ENCODE measurements at places on chromosomes 2 and 18.

GRCh38 chr2:56199492-56199891 is 15.7 kb downstream of the CCDC85A start:
- peak; percentile 74 for DNase-seq

DNA sequence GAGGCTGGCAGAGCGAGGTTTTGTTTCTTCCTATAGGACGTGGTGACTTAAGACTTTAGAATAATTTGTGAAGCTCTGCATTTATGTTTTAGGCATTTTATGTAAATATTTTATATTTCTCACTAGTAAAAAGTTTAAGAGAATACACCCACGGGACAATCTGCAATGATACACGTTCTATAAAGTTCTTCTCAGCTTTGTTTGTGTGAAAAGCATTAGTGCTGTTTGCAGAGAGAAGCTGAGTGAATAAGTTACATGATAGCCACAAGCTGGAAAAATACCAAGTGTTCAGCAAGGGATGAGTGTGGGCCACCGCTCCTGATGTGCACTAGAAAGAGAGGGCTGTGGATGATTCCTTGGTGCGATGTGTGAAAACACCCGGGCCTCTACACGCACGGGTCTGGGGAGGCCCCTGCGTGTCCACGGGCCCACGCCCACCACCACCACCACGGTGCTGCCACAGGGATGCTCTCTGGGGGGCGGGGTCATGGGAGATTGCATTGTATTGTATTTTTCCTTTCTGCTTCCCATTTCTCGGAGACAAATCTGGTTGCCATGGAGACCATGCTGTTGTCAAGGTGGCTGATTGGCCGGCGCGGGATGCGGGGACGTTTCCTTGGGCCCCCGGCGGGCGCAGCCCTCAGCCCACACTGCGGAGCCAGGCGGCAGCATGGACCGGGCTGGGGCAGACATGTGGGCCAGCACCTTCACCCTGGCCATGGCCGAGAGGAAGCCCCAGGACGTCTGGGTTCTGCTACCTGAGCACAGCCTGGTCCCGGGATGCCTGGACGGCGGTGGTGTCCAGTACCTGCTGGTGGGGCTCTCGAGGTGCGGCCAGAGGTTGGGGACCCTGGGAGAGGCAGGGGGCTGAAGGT is at the start of gene RTP5:
Gene RTP5 (plus strand): TSS at position 643 of the 875 bp plus-strand sequence. CDS start 28 bp downstream, at position 671.
- no peak for DNase-seq

- no peak for DNase-seq
These were observed 7.4 kb downstream of the IL1R2 start for GRCh38 chr2:101998896-101999789.

GRCh38 chr18:37536656-37537055 is 28.9 kb downstream of the CELF4 start:
- DNase-seq = no peak

GRCh38 chr2:66840321-66841002 is 405.5 kb downstream of the MEIS1 start:
- DNase-seq = peak; percentile 54

DNA sequence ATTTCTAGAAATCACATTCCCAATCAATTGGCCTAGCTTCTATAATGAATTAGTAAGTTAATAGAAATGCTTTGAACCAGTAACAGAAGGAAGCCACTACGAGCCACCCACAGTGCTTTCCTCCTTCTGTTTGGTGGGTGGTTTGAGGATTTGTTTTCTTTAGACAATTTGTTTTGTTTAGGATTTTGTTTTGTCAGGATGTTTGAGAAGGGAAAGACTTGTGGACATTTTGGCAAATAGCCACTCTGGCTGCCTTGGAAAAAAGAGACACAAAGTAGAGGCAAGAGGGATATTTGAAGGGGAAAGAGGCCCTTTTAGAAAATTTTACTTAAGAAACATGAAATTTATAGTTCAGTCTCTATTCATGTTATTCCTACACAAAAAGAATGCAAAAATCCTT is 47.7 kb downstream of the TANK start:
- no peak for DNase-seq

- no peak for DNase-seq
These were observed 380.4 kb upstream of the POU3F3 start for GRCh38 chr2:104473546-104473945.

GRCh38 chr18:12334366-12334808 is 26.3 kb downstream of the TUBB6 start:
- DNase-seq = no peak

- DNase-seq = no peak
These were observed 6.6 kb downstream of the NCOA1 start for GRCh38 chr2:24497685-24498084.

DNA sequence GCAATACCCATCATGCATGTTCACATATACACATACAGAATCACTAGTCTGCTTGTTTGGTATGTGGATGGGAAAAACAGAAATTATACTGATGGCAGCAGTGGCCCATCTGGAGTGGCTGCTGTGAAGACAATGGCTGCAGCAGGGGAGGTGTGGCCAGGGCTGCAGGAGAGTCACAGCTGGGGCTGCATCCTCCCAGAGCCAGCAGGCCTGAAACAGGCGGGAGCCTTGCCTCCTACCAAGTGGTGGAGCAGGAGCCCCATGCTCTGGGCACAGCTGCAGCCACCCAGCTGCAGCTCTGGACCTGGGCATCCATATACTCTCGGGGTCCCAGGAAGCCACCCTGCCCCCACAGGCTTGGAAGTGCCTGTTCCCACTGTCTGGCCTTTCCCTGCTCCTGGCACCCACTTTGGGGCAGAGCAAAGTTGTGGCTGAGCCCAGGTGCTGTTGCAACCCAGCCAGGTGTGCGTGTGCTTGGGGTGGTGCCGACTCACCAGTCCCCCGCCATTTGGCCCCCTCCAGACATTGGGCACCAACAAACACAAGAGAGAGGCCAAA is 136.6 kb downstream of the SPAG16 start:
- no peak for DNase-seq

DNA sequence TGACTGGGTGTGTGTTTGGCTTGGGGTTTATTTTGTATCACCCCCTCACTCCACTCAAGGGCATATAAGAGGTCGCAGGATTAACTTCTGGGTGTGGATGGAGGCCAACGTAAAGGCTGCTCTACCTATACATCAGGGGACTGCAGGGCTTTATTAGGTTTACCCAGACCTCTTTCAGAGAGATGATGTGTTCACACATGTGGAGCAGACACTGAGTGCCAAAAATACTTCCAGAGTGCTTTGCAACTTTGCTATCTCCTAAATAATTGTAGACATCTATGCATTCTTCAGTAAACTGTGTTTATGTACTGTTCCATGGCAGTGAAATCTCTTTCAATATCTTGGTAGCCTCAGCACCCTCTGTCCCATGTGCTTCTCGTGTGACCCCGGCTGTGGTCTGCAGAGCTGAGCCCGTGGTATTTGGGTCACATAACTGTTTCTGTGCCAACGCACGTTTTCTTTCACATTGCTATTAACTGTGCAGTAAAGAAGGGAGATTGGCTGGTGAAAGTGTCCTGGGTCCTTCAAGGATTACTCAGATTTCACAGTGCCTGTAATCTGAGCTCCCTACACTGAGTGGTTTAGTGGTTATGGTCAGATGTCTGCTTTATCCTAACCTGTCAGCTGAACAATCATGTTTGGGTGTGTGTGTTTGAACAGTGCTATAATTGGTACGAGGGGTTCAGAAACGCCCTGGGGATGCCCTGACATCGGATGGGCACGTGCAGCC is 208.1 kb downstream of the VAPA start:
- DNase-seq = peak; percentile 77

DNA sequence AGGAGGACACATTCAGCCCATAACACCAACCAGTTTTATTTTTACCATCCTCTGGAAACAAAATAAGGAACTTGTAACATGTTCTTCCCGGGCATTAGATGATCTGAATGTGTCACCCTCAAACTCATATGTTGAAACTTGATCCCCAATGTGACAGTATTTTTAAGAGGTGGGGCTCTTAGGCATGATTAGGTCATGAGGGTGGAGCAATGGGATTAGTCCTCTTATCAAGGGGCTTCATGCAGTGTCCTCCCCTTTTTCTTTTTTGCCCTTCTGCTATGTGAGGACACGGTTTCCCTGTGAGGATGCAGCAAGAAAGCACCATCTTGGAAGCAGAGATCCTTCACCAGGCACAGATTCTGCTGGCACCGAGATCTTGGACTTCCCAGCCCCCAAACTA is 401.5 kb upstream of the TRIB2 start:
- DNase-seq = no peak

GRCh38 chr2:37683241-37683640 is 11.8 kb upstream of the CDC42EP3 start:
- no peak for DNase-seq

DNA sequence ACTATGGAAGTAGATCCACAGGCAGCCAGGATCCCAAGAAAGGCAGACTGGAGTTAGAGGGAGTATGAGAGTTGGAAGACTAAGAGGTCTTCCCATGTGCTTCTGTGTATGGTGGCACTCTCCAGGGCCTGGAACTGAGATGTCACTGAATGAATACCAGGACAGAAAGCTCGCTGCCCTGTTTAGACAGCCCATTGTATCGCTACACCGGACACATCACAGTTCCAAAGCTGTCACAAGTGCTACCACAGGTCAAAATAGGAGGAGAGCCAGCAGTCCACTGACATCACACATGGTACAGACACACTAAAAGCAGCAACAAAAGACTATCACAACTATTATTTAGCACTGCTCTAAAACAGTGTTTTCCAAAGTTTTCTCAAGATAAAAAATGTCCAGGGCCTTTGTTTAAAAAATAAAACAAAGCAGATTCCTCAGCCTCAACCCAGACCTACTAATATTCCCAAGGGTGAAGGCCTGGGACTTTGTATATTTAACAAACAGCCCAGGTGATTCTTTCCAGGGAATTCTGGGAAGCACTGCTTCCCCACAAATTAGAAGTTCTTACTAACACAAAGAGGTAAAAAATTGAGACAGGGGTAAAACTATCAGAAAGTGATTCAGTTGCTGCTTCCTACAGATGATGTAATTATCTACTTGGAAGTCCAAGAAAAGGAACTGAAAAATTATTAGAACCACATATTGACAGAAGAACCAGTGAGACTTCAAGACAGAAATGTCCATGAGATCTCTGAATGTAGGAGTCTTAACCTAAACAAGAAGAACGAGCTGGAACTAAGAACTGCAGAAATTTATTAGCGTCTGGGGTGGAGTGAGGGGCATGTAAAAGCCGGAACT is 116.0 kb downstream of the DTNB start:
- no peak for DNase-seq

DNA sequence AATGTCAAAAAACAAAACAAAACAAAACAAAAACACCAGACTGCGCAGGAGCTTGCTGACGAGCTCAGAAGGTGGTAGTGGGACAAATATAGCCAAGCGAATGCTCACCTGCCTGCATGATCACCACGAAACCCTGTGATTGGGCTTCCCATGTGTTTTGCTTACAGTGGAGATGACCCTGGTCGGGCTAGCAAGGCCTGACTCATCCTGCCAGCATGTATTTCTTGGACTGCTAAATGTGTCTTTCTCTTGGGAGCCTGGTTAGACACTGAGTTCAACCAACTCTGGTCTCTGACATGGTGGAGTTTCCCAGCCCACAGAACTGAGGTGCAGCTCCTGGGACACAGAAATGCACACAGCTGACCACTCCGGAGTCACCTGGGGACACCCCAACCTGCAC is 30.7 kb upstream of the DUSP2 start:
- DNase-seq = no peak

Data from AG04449 (cell line).